ENCODE measurements at places on chromosomes 7 and 10.

- no peak for DNase-seq
Observed at GRCh38 chr10:104317726-104318299, 20.5 kb downstream of the ITPRIP start.

GRCh38 chr10:5284311-5285057, 80.3 kb upstream of the UCN3 start:
- no peak for DNase-seq

- DNase-seq: no peak
Observed at GRCh38 chr10:12243864-12244620, 48.1 kb downstream of the CDC123 start.

DNA sequence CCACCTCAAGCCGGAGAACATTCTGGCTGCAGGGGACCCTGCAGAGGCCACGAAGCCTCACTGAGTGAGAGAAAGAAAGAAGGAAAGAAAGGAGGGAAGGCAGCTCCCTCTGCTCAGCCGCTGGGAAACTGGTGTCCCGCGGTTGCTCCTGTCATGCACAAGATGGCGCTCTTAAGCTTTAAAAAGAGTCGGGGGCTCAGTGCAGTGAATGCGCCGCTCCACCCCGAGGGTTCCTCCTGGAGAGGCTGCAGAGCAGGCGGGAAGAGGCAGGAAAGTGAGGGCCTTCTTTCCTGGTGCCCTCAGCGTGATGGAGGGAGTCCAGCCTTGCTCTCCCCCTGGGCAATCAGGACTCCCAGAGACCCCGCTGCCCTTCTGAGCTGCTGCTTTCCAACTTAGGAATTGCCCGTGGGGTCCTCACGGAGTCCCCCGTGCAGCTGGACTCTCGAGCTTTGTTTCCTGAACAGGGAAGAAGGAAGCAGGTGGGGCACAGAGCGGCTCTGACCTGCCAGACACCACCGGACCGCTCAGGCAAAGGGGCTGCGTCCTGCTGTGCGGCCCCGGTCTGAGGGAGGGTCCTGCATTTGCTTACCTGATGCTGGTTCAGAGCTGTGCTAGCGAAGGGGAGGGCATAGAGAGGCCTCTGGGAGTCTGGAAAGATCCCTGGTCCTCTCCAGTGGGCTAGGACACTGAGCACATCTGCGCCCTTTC, 141.9 kb upstream of the MKI67 start:
- no peak for DNase-seq

DNA sequence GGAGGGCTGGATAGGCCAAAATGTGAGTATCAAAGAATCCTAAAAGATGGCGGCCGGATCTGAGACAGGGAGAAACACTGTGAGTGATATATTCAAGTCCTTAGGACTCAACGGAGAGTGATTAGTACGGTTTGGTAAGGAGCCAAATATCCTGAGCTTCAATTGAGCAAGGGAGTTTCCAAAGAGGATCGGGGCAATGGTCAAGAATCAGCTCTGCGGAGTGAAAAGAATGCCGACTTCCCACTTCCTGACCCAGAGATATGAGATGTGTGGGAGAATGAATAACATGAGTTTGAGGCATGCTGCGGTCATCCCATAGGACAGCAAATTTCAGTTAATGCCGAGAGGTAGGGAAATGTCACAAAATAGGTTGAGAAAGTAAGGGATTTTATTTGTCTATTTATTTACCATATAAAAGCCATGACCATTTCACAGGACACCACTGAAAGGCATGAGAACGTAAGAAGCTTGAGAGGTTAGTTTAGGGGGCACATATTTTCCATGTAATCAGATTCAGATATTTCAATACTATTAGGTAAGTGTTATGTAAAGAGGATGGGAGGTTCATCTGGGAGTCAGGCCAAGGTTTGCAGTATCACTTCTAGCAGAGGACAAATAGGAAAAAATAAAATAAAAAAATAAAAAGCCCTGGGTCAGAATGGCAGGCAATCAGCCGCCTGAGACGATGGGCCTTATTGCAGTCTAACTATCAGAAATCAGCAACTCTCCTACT, 165.6 kb downstream of the HGF start:
- DNase-seq: no peak

DNA sequence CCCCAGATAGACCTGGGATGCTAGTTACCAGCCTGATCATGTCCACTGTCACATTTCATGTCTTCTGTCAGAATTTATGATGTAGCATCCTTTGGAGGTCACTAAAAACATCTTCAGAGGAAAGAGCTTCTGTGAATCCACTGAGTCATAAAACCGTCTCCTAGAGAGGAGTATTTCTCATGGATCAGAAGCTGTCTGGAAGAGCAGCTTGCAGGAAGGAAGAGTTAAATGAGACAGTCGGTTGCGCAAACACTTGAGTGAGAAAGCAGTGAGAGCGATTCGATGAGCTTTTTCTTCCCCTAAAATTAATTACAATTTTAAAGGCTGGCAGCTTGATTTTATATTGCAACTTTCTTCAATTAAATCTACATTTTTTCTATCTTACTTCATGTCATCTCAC, 47.2 kb upstream of the WDR11 start:
- no peak for DNase-seq

DNA sequence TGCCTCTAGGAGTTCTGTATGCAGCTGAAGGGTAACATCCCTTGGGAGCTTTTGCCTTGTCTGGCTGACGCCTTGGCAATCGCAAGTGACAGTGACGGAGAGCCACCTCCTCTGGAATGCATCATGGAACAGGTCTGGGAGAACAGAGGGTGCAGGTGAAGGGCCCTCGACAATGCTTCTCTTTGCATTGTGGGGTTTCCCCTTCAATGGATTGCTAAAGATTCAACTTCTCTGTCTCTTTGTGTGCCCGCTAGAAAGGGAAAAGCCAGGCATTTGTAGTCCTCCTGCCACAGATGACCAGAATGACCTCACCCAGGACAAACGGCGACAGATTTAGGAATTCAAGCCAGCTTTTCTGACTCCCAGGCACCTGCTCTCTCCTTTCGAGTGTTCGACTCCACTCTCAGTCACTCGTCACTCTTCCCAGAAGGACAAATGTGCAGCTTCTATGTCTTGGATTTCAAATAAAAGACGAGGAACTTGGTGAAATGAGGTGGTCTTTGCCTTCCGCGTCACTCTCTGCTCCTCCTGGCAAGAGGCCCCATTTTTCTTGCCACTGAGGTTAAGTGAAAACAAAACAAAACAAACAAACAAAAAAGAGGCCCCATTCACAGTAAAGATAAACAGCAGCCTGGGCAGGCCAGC, 26.1 kb downstream of the IL2RA start:
- no peak for DNase-seq

DNA sequence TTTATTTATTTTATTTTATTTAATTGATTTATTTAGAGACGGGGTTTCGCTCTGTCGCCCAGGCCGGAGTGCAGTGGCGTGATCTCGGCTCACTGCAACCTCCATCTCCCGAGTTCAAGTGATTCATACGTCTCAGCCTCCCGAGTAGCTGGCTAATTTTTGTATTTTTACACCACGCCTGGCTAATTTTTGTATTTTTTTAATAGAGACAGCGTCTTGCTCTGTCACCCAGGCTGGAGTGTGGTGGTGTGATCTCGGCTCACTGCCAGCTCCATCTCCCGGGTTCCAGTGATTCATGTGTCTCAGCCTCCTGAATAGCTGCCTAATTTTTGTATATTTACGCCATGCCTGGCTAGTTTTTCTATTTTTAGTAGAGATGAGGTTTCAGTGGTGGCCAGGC, 34.2 kb downstream of the AP5Z1 start:
- DNase-seq: no peak

GRCh38 chr7:40541336-40541735, 406.5 kb downstream of the SUGCT start:
- no peak for DNase-seq

- no peak for DNase-seq
Observed at GRCh38 chr7:78191475-78192079, 393.0 kb downstream of the PHTF2 start.

DNA sequence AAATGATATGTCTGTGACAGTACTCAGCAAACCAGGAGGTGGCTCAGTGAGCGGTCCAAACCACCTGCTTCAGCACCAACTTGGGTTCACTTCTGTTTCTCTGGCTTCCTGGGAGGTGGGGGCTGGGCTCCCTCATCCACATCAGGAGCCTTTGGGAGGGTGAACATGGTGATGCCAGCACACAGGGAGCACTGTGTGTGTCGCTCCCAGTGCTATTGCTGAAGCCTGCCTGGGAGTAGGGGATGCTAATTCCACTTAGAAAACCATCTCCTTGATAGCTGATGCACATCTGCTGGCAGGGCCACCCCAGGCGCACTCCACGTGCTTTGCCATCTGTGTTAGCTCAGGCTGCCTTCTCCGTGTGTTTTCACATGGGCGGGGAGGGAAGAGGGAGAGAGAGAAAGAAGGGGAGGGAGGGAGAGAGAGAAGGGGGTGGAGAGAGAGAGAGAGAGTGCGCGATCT, 58.0 kb downstream of the RAMP3 start:
- DNase-seq: no peak

DNA sequence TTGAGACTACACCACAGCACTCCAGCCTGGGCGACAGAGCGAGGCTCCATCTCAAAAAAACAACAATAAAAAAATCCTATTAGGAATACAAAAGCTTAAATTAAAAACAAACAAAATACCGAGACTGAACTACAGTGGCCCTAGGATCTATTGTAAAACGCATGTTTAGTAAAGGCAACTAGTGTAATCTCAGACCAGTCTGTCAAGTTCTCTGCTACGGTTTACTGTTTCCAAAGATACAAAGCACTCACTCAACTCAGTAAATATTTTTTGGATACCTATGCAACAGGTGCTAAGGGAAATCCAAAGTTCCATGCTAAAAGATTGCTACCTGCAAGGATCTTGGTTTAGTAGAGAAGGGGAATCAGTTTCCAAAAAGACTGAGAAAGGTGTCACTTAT, 3.4 kb upstream of the MIOS start:
- no peak for DNase-seq

- DNase-seq: no peak
Observed at GRCh38 chr7:101824440-101824839, 7.0 kb downstream of the CUX1 start.

GRCh38 chr10:123007558-123008354, 839 bp downstream of the IKZF5 start:
- DNase-seq: no peak

- DNase-seq: no peak
Observed at GRCh38 chr7:130559184-130559583, 67.3 kb downstream of the MEST start.

DNA sequence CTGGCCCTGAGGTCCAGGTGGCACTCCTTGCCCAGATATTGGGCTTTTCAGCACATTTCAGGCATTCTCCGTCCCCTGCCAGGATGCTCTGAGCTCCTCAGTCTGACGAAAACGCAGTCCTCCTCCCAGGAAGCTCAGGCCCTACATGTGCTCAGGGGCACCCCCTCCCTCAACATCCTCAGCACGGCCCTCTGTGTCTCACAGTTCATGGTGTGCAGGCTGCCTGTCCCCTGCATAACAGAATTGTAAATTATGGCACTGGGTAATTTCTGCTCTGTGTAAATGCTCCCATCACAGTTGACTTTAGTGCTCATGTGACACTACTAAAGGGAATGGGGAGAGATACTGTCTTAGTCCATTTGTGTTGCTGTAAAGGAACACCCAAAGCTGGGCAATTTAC, 563.8 kb downstream of the DNAJB6 start:
- DNase-seq: no peak

GRCh38 chr10:97234400-97234799, 48.6 kb upstream of the SLIT1 start:
- DNase-seq: peak; percentile 37

DNA sequence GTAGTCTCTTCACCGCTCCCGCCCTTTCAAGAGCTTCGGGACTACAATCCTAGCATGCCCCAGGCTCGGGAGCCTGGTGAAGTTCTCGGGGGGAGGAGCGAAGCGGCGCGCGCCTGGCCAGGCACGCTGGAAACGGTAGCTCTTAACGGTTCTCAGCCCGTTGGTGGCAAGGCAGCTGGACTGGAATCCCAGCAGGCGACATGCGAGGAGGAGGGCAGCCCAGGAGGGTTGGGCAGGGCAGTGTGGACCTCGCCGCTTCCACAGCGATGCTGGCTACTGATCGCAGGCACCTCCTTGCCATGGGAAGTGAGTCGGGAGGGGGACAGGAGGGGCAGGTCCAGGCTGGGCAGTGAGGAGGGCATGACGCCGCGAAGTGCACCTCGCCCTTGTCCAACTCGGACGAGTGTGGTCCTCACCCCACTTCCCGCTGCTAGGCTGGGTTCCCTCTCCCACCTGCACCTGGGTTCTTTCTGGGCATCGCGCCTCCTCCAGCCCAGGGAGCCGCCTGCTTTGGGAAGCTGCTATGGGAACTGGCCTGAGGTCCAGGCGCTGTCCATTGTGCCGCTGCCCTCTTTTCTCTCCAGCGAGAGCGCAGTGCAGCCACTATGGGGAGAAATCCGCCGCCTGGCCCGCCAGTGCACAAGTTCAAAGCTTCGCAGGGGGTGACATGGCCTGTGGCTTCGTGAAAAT, 367.8 kb upstream of the NUPR2 start:
- no peak for DNase-seq

DNA sequence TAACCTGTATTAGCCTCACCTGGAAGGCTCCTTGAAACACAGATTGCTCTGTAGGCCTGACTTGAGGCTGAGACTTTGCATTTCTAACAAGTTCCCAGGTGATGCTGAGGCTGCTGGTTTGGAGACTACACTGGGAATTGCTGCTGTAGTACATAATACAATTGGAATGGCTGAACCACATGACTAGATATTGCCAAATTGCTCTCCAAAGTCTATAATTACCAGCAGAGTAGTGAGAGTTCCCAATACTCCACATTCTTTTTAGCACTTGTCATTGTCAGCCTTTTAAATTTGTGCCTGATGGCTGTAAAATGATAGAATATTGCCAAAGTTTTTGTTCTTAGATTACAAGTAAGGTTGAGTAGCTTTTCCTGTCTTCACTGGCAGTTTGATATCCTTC, 39.9 kb downstream of the PLEKHA8 start:
- DNase-seq: no peak

GRCh38 chr7:126370038-126370668, 882.6 kb downstream of the GRM8 start:
- DNase-seq: no peak

- no peak for DNase-seq
Observed at GRCh38 chr7:18577096-18577771, 81.7 kb downstream of the HDAC9 start.

DNA sequence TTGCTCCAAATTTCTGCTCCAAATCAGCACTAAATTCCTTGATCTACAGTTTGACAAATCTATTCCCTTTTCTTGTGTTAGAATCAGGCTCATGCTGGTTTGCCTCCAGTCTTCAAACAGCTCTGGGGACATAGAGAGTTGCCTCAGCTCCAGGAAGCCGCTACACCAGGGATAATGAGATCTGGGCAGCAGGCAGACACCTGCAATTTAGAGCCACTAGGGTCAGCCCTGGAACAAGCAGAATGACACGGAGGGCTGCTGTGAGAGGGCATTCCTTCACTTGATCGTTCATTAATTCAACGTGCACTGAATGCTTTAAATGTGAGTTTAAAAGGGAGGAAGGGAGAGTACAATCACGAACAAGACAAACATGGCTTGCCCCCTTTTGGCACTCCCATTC, 3.7 kb upstream of the ELMO1 start:
- DNase-seq: no peak

GRCh38 chr7:142919656-142920055, 13.9 kb downstream of the TRPV5 start:
- DNase-seq: no peak
